ENCODE measurements at places on chromosomes 12 and 14. TPM values are rescaled to one million over a fixed set of nuclear protein-coding genes. Genes with fewer than 3 reads are reported as not detected.
A peak's percentile ranks its signal among the peaks of the same experiment; 100 is the strongest.

SLC2A13 gene
- 2.8 TPM for polyA plus RNA-seq

KERA gene
- not detected for polyA plus RNA-seq

TMEM30B gene
- polyA plus RNA-seq: 5.4 TPM

MANSC4 gene
- polyA plus RNA-seq: not detected

ACVRL1 gene
- polyA plus RNA-seq: not detected

- DNase-seq: no peak
Measured at GRCh38 chr12:115201966-115202365, 518.0 kb upstream of the TBX3 start.

DNA sequence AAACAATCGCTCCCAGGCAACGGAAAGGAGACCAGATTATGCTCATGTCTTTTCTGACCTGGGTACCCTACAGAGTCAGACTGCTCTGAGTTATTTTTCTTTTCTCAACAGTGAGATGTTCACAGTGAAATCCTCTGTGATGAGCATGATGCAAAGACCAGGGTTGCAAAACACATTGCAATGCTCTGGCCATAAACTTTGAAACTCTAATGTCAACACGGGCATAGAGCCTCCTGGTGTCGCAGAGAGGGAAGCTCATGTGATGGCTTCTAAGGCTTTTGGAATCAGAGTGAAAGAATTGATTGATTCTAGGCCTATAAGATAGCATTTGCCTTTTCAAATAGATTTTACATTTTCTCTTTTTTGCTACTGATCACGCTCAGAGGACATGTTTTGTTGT is 193.4 kb downstream of the RASSF9 start:
- no peak for DNase-seq

DNA sequence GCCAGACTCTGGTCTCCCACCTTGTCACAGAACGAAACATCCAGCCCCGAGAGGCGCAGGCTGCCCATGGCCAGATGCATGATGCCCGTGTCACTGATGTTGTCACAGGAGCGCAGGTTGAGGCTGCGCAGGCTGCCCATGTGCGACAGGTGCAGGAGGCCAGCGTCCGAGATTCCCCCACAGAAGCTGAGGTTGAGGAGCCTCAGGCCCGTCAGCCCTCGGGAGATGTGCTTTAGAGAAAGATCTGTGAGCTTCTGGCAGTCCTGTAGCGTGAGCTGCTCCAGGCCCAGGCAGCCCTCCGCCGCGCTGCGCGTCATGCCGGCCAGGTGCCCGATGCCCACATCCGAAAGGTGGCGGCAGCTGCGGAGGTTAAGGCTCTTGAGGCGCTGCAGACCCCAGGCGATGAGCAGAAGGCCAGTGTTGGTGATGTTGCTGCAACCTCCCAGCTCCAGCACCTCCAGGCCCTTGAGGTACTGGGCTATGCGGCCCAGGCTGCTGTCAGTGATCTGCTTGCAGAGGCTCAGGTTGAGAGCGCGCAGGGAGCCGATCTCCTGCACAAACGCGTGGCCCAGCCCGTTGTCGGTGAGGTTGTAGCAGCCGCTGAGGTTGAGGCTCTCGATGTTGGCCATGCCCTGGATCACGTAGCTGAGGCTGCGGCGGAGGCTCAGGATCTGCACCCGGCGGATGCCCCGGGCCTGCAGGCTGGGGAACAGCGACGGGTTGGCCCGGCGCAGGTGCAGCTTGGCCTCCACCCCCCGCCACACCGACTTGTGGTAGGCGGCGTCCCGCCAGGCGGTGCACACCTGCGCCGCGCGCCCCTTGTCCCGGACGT is 991 bp downstream of the FBXL14 start:
- DNase-seq: peak; percentile 68

DNA sequence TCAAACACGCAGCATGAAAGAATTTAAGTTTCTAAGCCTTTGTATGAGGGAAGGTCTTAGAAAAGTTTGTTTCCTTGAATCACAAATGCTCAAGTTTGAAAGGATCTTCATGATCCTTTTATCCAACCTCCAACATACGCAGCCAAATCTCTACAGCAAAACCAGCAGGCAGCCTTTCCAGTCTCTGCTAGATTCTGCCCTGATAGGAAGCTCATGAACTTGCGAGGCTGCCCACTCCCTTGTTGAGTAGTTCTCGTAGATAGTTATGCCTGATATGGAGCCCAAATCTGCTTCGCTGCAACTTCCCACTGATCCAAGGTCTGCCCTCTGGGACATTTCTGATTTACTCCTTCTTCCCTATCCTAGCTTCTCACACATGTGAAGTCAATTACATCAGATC is 272.9 kb downstream of the EGLN3 start:
- no peak for DNase-seq

- no peak for DNase-seq
Measured at GRCh38 chr12:114136631-114137030, 170.5 kb upstream of the RBM19 start.

- DNase-seq: no peak
Measured at GRCh38 chr12:92028441-92028709, 117.3 kb downstream of the BTG1 start.

DNA sequence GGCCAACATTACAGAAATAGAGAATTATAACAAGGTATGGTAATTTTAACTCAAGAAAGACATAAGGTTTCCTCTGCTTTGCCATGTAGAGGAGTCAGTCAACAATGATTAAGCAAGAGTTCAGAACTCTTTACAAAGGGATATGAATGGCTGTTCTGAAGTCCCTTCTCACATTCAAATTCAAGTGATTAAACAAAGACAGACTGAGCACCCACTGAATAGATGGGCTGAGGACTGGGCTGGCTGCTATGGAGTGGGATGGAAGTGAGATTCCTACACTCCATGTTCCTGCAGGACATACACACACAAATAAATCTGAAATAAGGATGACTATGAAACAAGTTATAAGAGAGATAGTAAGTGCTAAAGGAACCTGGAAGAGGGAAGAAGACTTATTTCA is 199.0 kb upstream of the GRIP1 start:
- DNase-seq: no peak

GRCh38 chr12:31966558-31967205 is 7.5 kb downstream of the RESF1 start:
- no peak for DNase-seq

- DNase-seq: no peak
Measured at GRCh38 chr14:90844321-90844720, 28.1 kb upstream of the TTC7B start.

All from CD4-positive, alpha-beta memory T cell (primary cell).